Central memory CD8-positive, alpha-beta T cell (primary cell): ENCODE measurements at places on chromosomes 11 and 22.

- H3K36me3 ChIP-seq, result no peaks in the 10 kb centered on the region
- no peak overlapping the region for H3K4me3 ChIP-seq
- peaks cover 24% of the 10 kb centered on the region for H3K27me3 ChIP-seq
- H3K4me1 ChIP-seq, result no peaks in the 10 kb centered on the region
Observed at GRCh38 chr11:74437441-74438042, 29.8 kb downstream of the KCNE3 start.

DNA sequence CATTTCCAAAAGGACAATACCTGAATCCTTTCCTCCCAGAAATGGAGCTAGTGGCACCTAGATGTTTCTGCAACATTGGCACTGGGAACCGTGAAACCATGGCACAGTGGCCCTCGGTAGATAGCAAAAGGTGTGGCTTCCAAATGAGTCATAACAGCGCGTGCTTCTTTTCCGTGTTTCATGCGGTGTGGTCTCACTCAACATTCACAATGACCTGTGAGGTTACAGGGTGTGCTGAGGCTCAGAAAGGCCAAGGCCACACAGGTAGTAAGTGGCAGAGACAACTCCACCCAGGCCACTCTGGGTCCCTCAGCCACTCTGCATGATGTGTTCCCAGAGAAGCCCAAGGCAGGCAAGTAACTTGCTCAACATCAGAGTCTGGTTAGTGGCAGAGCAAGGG is 67.4 kb downstream of the TP53I11 start:
- peaks cover 2% of the 10 kb centered on the region for H3K36me3 ChIP-seq
- H3K4me3 ChIP-seq, result no peak overlapping the region
- no peak for DNase-seq

DNA sequence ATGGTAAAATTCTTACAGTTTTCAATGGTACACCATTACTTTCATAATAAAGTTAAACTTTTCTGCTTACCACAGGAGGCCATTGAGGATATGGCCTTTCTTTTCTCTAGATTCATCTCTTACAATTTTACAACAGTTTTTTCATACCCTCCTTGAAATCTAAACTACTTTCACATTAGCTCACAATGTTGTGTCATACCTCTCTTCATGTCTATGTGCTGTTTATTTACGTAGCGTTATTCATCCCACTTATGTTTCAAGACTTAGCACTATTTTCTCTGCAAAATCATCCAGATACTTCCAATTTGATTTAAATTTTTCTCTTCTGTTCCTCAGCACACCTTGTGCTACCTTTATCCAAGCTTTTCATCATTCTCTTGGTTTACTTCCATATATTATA is 123.3 kb downstream of the METTL15 start:
- peaks cover 14% of the 10 kb centered on the region for H3K4me1 ChIP-seq
- no peak for DNase-seq
- no peak overlapping the region for H3K4me3 ChIP-seq
- H3K36me3 ChIP-seq, result no peaks in the 10 kb centered on the region
- H3K27ac ChIP-seq, result no peak overlapping the region

DNA sequence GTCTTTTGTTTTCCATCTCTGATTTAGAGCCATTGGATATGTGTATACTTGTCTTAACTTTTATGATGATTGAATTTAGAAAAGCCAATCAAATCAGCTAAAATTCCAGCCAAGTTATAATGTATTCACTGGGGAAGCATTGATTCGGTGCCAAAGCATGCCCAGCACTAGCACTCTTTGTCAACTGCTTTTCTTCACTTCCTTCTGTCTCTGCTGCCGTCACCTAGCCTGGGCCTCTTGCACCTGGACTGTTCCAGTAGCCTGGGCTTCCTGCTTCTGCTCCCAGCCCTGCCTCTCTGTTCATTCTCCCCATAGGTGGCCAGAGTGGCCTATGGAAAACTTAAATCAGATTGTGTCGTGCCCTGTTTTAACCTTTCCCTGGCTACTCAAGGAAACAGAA is 80.7 kb downstream of the NAV2 start:
- no peak for DNase-seq
- H3K27ac ChIP-seq, result no peak overlapping the region
- H3K27me3 ChIP-seq, result peaks cover 48% of the 10 kb centered on the region
- no peak overlapping the region for H3K4me3 ChIP-seq
- no peaks in the 10 kb centered on the region for H3K4me1 ChIP-seq

- H3K27ac ChIP-seq, result no peak overlapping the region
- DNase-seq, result no peak
- peaks cover 4% of the 10 kb centered on the region for H3K36me3 ChIP-seq
- H3K4me3 ChIP-seq, result no peak overlapping the region
- no peaks in the 10 kb centered on the region for H3K27me3 ChIP-seq
- peaks cover 71% of the 10 kb centered on the region for H3K4me1 ChIP-seq
Observed at GRCh38 chr22:40182231-40182835, 4.6 kb downstream of the TNRC6B start.

- H3K27ac ChIP-seq, result peak overlapping the region; percentile 80
- no peak overlapping the region for H3K4me3 ChIP-seq
- peaks cover 36% of the 10 kb centered on the region for H3K4me1 ChIP-seq
- peaks cover 10% of the 10 kb centered on the region for H3K36me3 ChIP-seq
Observed at GRCh38 chr11:107562647-107563208, 2.8 kb downstream of the ALKBH8 start.

GRCh38 chr11:63951779-63952536 is 13.2 kb downstream of the NAA40 start:
- peaks cover 10% of the 10 kb centered on the region for H3K36me3 ChIP-seq
- no peak for DNase-seq
- peak overlapping the region; percentile 69 for H3K4me3 ChIP-seq
- H3K27me3 ChIP-seq, result no peaks in the 10 kb centered on the region

GRCh38 chr22:24180316-24181087 is 785 bp upstream of the SUSD2 start:
- no peak for DNase-seq
- no peaks in the 10 kb centered on the region for H3K4me1 ChIP-seq
- no peaks in the 10 kb centered on the region for H3K27me3 ChIP-seq
- H3K36me3 ChIP-seq, result peaks cover 15% of the 10 kb centered on the region
- H3K4me3 ChIP-seq, result no peak overlapping the region
- H3K27ac ChIP-seq, result peak overlapping the region; percentile 84

GRCh38 chr11:69080257-69080995 is 31.7 kb downstream of the TPCN2 start:
- H3K36me3 ChIP-seq, result peaks cover 8% of the 10 kb centered on the region
- H3K27ac ChIP-seq, result peak overlapping the region; percentile 86
- peaks cover 9% of the 10 kb centered on the region for H3K4me1 ChIP-seq
- no peak for DNase-seq
- no peak overlapping the region for H3K4me3 ChIP-seq

DNA sequence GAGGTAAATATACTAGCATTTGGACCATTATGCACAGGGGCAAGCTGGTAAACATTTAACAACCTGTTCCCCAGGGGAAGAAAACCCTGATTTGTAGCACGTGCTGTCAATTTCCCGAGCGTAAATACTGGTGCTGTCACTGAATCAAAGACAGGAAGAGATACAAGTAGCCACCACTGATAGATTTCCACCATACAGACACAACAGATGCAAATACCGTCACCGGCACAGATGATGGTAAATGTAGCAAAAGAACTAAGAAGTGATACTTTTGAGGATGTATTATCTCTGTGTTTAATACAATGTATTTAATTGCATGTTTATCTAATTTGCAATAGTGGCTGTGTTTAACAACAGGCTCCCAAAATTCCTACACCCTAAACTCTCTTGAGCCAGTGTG is 39.6 kb downstream of the SHISAL1 start:
- H3K27me3 ChIP-seq, result peaks cover 20% of the 10 kb centered on the region
- H3K4me1 ChIP-seq, result no peaks in the 10 kb centered on the region
- H3K36me3 ChIP-seq, result no peaks in the 10 kb centered on the region
- no peak overlapping the region for H3K4me3 ChIP-seq
